Activated CD4-positive, alpha-beta memory T cell treated with anti-CD3 and anti-CD28 coated beads for 36 hours (primary cell): ENCODE measurements at places on chromosomes 1 and 21.

DNA sequence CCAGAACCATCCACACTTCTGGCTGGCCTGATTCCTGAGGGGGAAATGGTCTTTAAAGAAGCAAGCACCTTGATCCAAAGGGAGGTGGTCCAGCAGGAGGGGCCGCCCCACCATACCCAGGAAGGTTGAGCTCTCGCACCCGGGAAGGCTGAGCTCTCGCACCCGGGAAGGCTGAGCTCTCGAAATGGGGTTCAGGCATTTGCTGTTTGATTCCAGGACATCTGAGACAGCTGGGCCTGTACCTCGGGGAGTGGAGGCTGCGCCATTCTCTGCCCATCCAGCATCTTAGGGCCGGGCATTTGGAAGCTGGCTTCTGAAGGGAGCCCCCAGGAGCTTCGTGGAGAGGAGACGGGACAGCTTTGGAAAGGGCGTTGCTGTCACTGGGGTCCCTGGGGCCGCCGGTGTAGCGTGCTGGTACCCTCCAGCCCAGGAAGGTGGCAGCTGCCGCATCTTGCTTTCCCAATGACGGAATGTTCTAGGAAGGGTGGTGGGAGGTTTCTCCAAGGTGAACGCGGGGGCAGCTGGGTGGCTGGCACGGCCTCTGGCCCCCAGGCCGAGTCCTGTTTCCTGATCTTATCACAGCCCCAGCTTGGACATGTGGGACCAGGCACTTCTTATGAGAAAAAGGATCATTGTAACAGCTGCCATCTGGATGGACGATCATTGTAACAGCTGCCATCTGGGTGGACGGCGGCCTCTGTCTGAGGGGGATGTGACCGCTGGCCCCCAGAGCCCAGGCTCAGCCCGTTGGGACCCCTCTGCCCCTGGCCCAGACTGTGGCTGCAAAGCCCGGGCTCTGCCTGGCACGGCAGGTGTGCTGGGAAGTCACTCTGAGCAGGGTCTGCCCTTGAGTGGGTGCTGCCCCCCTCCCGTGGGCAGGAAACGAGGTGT lies 61.6 kb downstream of the COL18A1 start:
- DNase-seq = no peak

GRCh38 chr1:201537891-201538611 lies 876 bp upstream of the NAV1 start:
- no peak for DNase-seq

DNA sequence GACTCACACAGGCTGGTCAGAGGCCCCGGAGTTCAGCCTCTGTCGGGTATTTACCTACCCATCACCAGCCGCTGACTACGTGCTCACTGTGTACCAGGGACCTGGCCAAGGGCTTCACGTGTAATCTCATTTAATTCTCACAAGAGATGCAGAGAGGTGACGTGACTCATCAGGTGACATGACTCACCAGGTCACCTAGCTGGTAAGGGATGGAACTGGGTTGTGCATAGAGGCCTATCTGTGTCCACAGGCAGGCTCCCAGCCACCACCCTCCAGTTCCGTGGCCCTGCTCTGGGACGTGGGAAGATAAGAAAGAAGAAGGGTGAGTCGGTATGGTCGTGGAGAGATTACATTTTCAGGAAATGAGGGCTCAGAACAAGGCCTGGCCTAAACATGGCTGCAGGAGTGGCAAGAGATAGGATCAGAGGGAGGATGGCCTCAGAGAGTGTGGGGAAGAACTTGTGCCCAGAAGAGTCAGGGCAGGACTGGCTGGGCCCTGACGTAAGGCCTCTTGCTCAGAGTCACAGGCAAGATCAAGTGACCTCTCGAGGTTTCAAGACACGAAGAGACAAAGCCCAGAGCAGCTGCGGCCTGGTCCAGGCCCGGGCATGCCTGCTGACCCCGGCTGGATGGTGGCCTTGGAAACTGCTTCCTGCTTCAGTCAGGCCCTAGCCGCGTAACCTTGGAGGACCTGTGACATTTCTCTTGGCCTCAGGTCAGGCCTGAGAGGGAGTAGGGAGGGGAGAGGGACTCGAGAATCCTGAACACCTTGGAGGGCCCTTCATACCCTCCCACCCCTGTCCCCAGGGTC lies 52.7 kb upstream of the WASF2 start:
- DNase-seq = peak; percentile 72

GRCh38 chr21:45724345-45724961 lies 80.9 kb downstream of the PCBP3 start:
- DNase-seq = no peak

- DNase-seq = no peak
Observed at GRCh38 chr1:16088996-16089395, 15.5 kb upstream of the FAM131C start.

DNA sequence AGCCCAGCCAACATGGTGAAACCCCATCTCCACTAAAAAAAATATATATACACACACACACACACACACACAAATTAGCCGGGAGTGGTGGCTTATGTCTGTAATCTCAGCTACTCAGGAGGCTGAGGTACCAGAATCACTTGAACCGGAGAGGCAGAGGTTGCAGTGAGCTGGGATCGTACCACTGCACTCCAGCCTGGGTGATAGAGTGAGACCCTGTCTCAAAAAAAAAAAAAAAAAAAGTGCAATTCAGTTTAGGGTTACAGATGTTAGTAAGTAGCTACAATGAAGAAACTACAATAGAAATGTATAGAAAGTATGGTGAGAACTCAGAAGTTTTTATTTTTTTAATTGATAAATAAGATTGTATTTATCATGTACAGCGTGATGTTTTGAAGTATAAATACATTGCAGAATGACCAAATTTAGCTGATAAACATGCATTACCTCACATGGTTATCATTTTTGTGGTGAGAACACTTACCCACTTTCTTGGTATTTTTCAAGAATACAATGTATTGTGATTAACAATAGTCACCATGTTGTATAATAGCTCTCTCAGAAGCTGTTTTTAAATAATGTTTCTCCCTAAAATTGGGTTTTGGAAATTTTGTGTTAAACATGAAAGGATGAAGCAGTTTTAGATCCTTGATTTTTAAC lies 17.9 kb downstream of the KDM1A start:
- DNase-seq = no peak

DNA sequence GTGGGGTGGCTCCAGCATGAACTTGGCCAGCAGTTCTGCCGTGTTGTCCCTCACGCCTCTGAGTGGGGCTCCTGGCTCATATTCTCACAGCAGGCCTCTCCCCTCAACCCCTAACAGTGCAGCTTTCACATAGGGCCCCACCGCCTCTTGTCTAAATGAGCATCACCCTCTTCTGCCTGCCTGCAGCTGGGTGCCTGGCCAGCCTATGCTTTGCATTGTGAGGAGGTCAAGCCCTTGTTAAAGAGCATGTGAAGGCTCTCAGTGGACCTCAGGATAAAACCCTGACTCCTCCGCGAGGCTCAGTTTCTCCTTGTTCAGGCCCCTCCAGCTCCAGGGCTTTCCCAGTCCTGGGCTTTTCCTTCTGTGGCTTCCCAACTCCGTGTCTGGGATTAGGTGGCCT lies 34.8 kb downstream of the CRYAA start:
- DNase-seq = no peak

- DNase-seq = no peak
Observed at GRCh38 chr1:158434741-158435140, 8.7 kb upstream of the OR10K2 start.

- DNase-seq = no peak
Observed at GRCh38 chr21:26845759-26846035, 488 bp upstream of the ADAMTS1 start.

DNA sequence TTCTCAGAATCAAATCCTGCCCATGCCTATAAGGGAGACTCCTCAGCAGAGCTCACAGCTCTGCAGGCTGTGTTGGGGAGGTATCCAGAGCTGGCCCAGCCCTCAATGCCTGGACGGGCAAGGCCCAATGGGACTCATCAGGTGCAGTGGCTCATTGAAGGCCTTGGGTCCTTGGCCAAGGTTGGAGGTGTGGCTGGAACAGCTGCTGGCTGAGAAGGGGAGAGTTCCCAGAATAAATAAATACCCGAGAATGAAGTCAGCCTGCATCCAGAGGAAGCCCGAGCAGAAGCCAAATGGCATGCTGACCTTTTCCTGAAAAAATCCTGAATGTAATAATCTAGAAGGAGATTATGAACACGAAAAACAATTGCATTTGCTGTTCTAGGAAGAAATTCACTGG lies 25.2 kb upstream of the IKBKE start:
- no peak for DNase-seq

- no peak for DNase-seq
Observed at GRCh38 chr1:215607412-215607811, 40.3 kb downstream of the KCTD3 start.

- no peak for DNase-seq
Observed at GRCh38 chr1:67534627-67535065, 104.4 kb upstream of the SERBP1 start.

GRCh38 chr1:117620440-117620839 lies 14.6 kb downstream of the TENT5C start:
- no peak for DNase-seq

- no peak for DNase-seq
Observed at GRCh38 chr1:8435569-8436071, 117.7 kb downstream of the SLC45A1 start.

GRCh38 chr1:180170546-180171151 lies 16.0 kb downstream of the QSOX1 start:
- DNase-seq = no peak

DNA sequence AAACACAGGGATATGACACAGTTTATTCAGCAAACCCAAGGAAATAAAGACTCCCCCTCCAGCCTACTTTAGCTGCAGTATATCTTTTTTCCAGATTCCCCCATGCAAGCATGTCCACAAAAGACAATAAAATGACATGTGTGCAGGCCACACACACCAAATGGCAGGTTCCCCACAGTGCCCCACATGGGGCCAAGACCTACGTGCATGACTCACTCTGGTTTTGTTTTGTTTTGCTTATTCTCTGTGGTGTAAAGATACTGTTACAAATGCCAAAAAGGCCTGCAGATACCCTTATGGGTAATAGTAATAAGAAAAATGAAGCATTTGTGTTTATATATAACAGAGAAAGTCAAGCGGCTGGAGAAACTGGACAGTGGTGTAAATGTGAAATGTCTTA lies 71.6 kb downstream of the RD3 start:
- peak; percentile 36 for DNase-seq

- DNase-seq = no peak
Observed at GRCh38 chr1:154715385-154715784, 107.4 kb upstream of the ADAR start.

DNA sequence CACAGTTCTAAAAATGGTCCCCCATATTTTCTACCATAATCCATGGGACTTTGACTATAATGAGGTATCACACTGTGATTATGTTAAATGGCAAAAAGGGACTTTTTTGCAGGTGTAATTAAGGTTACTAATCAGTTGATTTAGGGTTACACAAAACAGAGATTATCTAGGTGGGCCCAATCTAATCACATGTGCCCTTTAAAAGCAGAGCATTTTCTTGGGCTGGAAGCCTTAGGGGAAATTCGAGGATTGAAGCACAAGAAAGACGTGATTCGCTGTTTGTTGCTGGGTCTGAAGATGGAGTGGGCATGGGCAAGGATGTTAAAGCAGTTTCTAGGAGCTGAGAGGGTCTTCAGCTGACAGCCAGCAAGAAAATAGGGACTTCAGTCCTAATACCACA lies 13.4 kb downstream of the RAVER2 start:
- no peak for DNase-seq

DNA sequence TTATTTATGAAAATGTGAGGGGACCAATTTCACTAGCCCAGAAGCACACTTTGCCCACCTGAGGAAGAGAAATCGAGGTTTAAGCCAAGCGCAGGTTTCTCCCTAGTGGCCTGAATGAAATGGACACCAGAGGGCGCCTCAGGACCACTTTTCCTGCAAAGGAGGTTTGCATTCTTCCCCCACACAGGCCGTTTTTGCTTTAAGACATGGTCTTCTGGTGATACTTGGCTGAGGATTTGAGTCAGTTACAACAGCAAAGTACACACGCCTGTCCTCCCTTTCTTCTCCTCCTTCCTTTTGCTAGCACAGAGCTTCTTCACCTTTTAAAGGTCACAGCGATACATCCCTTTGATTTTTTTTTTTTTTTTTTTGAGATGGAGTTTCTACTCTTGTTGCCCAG lies 5.4 kb downstream of the PLA2G2E start:
- DNase-seq = peak; percentile 86

DNA sequence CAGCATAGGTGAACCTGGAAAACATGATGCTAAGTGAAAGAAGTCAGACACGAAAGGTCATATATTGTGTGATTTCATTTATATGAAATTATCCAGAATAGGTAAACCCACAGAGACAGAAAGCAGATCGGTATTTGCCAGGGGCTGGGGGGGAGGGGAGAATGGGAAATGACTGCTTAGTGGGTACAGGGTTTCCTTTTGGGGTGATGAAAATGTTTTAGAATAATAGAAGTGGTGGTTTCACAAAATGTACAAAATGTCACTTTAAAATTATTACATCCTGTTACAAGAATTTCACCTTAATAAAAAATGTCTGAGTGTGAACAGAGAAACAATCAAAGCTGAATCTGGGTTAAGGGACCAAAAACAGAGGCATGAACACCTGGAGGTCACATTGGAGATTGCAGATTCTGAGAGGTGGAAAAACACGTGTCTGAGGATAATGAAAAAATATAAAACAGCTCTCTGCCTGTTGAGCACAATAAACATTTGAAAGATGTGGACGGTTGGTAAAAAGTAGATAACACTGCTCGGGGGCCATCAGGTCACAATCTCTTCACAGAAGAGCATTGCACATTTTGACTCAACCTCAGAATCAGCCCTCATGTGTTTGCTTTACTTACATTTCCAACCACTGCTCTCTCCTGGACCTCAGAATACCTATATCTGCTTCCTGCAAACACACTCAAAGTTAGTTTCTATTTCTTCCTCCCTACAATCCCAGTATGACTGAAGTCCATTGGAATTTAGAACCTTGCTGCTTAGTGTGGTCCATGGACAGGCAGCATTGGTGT lies 3.2 kb downstream of the SLAMF6 start:
- DNase-seq = peak; percentile 66

DNA sequence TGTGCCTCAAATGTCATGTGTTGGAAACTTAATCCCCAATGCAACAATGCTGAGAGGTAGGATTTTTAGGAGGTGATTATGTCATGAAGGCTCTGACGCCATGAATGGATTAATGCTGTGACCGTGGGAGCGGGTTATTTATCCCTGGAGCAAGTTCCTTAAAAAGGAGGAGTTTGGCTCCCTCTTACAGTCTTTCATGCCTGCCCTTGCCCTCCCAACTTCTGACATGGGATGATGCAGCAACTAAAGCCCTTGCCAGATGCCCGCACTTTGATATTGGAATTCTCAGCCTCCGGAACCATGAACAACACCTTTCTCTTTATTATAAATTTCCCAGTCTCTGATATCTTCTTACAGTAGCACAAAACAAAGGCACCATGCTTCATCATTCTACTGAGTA lies 685.3 kb upstream of the CHRM3 start:
- DNase-seq = no peak
